ENCODE measurements at places on chromosomes 7 and 10. TPM values are rescaled to one million over a fixed set of nuclear protein-coding genes. Genes with fewer than 3 reads are reported as not detected.

The SNX13 gene
- polyA plus RNA-seq, result 20.0 TPM

The NPFFR1 gene
- 0.06 TPM for polyA plus RNA-seq

The CACNB2 gene
- polyA plus RNA-seq, result 2.2 TPM

The SYT15 gene
- polyA plus RNA-seq, result 2.8 TPM

The OR6B1 gene
- polyA plus RNA-seq, result not detected

The PPP1R9A gene
- 22.5 TPM for polyA plus RNA-seq

The ZNF804B gene
- not detected for polyA plus RNA-seq

The MMD2 gene
- not detected for polyA plus RNA-seq

The LEP gene
- 0.13 TPM for polyA plus RNA-seq

The C10orf62 gene
- polyA plus RNA-seq, result not detected

The GRM3 gene
- 0.09 TPM for polyA plus RNA-seq

The PDGFA gene
- 24.6 TPM for polyA plus RNA-seq

The RBP4 gene
- polyA plus RNA-seq, result 2.5 TPM

The DIP2C gene
- 29.3 TPM for polyA plus RNA-seq

The NXPH1 gene
- not detected for polyA plus RNA-seq

The VPS37D gene
- 2.1 TPM for polyA plus RNA-seq

The PTEN gene
- 51.3 TPM for polyA plus RNA-seq

The ARHGAP19 gene
- 14.8 TPM for polyA plus RNA-seq

The DEPP1 gene
- polyA plus RNA-seq, result 18.9 TPM

Data from muscle of back (tissue), 13 donors.